SHP77 (cell line): ENCODE measurements at places on chromosomes 7 and 10.

- no peak for DNase-seq
Measured at GRCh38 chr10:103822800-103823199, 32.6 kb downstream of the SH3PXD2A start.

- DNase-seq: no peak
Measured at GRCh38 chr7:2787251-2787951, 56.7 kb downstream of the GNA12 start.

- no peak for DNase-seq
Measured at GRCh38 chr7:41771717-41772116, 68.8 kb upstream of the INHBA start.

GRCh38 chr10:77286531-77287508 is 350.8 kb downstream of the KCNMA1 start:
- no peak for DNase-seq

DNA sequence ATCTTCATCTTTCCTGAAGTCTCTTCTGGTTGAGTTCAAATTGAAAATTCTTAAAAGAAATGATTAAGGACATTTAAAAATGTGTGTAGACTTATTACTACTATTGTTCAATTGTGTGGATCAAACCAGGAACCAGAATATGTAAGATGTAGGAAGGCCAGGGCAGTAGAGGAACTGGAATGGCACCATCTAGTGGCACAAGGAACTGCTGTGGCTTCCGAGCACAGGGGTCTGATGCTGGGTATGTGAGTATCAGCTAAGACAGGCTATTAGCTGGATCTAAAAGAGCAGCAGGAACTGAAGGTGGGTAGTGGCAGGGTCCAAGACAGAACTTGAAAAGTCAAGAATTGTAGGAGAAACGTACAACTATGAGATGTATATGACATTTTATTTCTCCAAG is 247.3 kb downstream of the SEMA3A start:
- DNase-seq: peak; percentile 4

- DNase-seq: no peak
Measured at GRCh38 chr10:9068003-9068402, 1013.5 kb downstream of the GATA3 start.

GRCh38 chr7:86958380-86958779 is 101.1 kb downstream of the ELAPOR2 start:
- DNase-seq: no peak

- DNase-seq: peak; percentile 66
Measured at GRCh38 chr7:86939197-86939814, 120.1 kb downstream of the ELAPOR2 start.

- no peak for DNase-seq
Measured at GRCh38 chr7:88355011-88355410, 48.3 kb upstream of the STEAP4 start.

- DNase-seq: no peak
Measured at GRCh38 chr7:135147899-135148721, at the start of gene TMEM140. TMEM140 (plus strand) TSS chr7:135148072; CDS start chr7:135164442, 16,370 bp downstream.

DNA sequence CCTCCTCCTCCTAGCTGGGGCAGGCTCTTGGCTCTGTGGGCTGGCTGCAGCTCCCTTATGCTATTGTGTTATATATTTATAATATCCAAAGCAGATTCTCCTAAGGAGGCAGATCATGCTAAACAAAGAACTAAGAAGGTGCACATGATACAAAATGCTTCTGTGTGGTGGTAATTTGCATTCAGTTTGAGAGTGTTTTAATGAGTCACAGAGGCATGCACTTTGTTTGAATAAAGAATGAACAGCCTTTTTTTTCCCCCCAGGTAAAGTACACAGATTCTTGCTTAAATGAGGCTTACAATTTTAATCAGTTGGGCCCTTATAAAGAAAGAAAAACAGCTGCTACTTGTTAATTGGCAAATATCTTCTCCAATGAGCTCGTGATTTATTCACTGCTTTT is 95.0 kb downstream of the FANK1 start:
- DNase-seq: no peak

GRCh38 chr10:821322-821721 is 110.2 kb downstream of the LARP4B start:
- DNase-seq: no peak

GRCh38 chr10:99450156-99450555 is 19.7 kb upstream of the GOT1 start:
- no peak for DNase-seq
